ENCODE measurements at places on chromosomes 11 and 22.

GRCh38 chr11:77142091-77142975, 14.3 kb downstream of the MYO7A start:
- no peak for DNase-seq

DNA sequence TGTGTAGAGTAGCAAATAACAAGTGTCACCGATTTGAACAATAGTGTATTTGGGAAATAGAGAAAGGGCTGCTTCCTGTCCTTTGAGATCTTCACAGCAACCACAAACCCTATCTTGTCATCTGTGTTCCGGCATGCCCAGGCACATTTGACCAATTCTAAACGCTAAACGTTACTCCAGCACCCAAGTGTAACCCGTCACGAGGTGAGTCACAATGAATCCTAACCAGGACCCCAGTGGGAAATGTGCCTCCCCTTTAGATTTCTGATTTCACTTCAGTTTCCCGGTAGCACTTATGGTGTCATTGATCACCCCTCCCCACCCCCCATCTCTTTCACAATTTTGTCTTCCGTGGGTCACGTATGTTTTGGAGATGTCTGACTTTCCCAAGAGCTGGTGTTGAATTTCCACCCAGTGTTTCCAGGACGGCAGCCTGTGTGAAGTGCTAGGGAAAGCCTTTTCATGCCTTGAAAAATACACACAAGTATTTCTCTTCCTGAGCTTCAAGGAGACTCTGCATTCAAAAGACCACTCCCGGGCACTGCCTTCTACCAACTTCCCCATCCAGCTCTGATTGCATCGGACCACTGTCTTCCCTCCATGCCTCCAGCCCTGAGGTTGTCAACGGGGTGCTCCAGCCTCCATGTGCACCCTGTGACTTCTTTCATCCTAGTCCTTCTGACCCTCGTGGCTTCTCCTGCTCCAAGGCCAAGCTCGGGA, 10.5 kb upstream of the C11orf24 start:
- DNase-seq = no peak

- DNase-seq = no peak
These were observed 28.8 kb upstream of the P2RY2 start for GRCh38 chr11:73189315-73189714.

GRCh38 chr11:122059565-122059964, 56.5 kb downstream of the BLID start:
- no peak for DNase-seq

DNA sequence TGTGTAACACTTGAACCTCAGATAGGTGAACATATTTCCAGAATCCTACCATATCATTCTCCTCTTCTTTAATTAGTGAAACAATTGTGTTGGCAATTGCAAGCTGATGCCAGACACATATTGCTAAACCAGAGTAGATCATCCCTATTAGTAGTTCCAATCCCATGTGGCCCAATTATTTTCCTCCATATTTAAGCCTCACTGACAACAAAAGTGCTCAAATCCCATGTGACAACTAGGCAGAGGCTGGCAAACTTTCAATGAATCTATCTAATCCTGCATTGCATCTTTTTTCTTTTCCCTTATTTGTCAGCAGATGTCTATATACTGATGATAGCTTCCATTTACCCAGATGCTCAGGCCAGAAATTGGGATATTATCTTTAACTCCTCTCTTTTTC, 90.4 kb downstream of the GRIA4 start:
- DNase-seq = no peak

DNA sequence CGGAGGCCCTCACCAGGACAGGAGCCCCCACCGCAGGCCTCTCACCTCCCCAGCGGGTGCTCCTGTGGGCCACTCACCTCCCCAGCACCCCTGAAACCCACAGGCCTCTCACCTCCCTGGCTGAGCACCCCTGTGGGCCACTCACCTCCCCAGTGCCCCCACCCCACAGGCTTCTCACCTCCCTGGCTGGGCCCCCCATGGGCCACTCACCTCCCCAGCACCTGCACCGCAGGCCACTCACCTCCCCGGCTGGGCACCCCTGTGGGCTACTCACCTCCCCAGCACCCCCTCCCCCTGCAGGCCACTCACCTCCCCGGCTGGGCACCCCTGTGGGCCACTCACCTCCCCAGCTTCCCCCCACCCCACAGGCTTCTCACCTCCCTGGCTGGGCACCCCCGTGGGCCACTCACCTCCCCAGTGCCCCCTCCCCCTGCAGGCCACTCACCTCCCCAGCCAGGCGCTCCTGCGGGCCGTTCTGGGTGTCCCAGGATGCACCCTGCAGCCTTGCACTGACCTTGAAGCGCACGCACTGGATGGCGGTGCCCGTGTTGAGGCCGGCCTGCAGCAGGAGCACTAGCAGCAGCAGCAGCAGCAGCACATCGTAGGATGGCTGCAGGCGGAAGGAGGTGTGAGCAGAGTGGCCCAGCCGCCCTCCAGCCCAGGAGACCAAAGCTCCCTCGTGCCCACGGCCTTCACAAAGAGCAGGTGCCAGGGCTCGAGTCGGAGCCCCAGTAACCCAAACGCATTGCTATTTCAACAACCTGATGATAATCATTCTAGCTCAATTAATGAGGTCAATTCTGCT, 5.7 kb upstream of the TTLL8 start:
- no peak for DNase-seq

DNA sequence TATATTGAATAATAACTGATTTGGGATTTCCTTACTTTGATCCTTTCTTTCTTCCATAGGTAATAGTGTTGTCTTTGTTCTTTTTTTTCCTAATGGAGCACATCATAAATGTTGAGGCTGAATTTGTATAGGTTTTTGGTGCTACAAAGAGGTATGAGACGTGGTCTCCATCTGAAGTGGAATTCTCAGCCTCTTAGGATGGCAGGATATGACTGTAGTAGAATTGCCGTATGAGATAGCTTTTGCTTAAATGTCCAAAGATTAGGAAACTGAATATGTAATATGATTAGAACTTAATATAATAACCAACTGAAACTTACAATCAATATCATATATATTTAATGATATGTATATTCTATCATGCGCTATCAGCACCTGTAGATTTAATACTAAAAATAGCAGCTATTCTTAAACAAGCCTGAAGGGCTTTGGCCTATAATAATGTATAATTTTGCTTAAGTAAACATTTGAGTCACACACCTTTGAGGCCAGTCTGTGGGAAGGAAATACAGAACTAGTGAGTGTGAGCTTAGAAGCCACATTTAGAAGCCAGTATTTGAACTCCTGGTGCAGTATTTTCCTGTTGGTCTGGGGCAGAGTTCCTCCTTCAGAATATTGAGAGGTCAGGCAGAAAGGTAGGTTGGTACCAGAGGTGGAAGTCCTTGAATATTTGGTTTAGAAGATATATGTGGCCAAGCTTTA, 62.6 kb downstream of the SWAP70 start:
- peak; percentile 33 for DNase-seq

DNA sequence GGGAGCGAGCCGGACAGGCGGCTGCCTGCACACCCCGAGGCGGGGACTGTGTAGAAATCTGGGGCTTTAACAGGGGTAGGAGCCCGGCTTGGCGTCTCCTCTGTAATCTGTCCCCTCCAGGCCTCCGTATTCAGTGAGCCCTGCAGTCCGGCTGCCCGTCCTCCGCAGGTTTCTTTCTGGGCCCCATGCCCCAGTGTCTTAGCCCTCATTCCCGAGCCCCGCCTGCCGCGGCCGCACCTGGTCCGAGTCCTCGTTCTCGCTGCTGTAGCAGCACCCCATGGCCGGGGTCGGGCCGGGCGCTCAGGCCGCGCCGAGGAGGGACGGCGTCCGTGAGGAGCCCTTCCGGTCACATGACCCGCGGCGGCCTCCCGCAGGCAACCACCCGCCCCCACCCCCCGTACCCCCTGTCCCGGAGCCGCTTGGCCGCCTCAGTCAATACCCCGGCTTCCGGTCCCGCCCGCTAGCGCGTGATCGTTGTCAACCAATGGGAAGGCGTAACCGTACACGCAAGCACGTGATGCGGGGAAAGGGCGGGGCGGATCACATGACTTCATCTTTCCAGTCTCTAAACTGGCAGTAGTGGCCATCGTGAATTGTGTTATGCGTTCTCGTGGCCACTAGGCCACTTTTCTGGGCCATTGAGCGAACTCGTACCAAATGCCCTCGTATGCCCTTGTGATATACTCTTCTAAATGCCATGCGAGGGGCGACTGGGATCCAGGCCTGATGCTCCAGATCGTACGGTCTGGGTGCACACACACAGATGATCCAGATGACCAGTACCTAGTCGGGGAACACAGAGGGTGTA, at the start of gene LAMTOR1:
Gene LAMTOR1, minus strand, starts transcription at position 352 of the 808 bp plus-strand sequence. Its CDS starts 73 bp downstream, at position 279.
- DNase-seq = peak; percentile 98

GRCh38 chr22:44566911-44567310, 68.9 kb upstream of the RTL6 start:
- no peak for DNase-seq

GRCh38 chr11:34427186-34427805, 11.4 kb upstream of the CAT start:
- no peak for DNase-seq

- no peak for DNase-seq
These were observed 64.3 kb upstream of the PPARA start for GRCh38 chr22:46085828-46086576.

DNA sequence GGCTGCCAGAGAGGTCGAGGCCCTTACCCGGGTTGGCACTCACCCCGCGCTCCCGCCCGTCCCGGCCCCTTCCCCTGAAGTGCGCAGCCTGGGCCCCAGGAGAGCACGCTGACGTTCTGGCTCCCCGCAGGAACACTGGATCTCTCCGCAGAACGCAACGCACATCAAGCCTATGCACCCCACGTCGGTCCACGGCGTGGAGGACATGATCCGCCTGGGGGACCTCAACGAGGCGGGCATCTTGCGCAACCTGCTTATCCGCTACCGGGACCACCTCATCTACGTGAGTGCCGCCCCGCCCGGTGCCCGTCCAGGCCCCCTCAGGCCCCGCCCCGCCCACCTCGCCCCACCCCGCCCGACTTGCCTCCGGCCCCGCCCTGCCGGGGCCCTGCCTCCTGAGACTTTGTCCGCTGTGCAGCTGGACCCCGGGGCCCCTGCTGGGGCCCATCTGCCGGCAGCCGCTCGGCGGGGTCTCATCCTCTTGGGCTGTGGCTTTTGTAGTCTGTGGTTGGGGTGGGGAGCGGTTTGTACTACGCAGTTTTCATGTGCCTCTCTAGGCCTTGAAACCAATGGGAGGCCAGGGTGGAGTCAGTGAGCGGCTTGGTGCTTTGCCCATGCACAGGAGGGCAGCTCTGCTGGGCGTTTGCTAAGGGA, 19.7 kb downstream of the MYO7A start:
- no peak for DNase-seq

DNA sequence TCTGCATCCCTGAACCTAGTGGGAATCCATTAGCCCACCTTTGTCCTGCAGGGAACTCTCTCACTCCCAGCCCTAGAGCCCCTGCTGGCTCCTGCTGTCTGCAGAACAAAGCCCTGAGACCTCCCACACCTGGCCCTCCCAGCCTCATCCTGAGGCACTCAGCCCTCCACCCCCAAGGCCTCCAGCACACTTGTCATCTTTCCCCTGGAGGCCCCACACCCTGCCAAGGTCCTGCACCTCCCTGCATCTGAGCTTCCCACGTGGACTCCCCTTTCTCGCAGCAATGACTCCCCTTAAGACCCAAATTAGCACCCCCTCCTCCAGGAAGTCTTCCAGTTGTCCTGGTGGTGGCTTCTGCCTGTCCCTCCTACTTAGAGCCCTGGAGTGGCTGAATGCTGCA, 42.3 kb upstream of the LINC01488 start:
- no peak for DNase-seq

DNA sequence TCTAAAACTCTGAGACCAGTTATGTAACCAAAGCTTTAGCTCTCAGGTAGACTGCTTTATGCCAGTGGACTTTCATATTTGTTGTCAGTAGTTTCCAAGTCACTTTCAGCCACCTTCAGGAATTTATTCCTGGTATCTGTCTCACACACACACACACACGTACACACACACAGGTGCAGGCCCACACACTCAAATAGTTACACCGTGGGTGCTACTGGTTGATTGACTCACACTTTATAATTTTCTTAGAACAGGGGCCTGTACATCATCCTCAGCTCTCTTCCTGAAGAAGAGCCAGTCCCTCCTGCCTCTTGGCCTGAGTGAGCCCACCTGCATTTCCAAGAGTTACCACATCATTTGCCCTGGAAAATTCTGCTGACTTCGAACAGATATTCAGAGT, 555.2 kb downstream of the SOX6 start:
- no peak for DNase-seq

DNA sequence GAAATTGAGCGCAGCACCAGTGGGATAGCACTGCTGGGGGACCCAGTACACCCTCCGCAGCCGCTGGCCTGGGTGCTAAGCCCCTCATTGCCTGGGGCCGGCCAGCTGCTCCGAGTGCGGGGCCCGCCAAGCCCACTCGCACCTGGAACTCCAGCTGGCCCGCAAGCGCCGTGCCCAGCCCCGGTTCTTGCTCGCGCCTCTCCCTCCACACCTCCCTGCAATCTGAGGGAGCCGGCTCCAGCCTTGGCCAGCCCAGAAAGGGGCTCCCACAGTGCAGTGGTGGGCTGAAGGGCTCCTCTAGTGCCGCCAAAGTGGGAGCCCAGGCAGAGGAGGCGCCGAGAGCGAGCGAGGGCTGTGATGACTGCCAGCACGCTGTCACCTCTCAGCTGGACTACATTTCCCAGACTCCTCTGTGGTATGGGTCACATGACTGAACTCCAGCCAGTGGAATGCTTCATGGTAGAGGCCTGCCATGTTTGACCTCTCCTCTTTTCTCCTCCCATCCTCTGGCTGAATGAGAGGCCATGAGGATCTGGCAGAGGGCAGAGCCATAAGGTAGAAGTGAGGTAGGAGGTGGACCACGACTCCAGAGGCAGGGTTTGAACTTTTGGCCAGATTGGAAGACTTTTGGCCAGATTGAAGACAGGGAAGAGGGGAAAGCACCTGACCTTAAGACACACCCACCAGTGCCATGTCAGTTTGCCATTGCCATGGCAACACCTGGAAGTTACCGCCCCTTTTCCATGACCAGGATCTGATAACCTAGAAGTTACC, 6.2 kb downstream of the MRGPRD start:
- no peak for DNase-seq

- DNase-seq = peak; percentile 43
These were observed 394 bp downstream of the KIAA1671 start for GRCh38 chr22:24952837-24953383.

DNA sequence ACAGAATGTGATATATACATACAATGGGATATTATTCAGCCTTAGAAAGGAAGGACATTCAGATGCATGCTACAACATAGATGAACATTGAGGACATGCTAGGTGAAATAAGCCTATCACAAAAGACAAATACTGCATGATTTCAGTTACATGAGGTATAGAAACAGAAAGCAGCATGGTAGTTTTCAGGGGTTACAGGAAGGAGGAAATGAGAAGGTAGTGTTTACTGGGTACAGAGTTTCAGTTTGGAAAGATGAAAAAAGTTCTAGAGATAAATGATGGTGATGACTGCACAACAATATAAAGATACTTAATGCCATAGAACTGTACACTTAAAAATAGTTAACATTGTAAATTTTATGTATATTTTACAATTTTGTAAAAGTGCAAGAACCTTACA, 266.7 kb upstream of the C11orf87 start:
- no peak for DNase-seq

Measured in DMS153 (cell line).